ENCODE measurements at places on chromosomes 12 and 14.

DNA sequence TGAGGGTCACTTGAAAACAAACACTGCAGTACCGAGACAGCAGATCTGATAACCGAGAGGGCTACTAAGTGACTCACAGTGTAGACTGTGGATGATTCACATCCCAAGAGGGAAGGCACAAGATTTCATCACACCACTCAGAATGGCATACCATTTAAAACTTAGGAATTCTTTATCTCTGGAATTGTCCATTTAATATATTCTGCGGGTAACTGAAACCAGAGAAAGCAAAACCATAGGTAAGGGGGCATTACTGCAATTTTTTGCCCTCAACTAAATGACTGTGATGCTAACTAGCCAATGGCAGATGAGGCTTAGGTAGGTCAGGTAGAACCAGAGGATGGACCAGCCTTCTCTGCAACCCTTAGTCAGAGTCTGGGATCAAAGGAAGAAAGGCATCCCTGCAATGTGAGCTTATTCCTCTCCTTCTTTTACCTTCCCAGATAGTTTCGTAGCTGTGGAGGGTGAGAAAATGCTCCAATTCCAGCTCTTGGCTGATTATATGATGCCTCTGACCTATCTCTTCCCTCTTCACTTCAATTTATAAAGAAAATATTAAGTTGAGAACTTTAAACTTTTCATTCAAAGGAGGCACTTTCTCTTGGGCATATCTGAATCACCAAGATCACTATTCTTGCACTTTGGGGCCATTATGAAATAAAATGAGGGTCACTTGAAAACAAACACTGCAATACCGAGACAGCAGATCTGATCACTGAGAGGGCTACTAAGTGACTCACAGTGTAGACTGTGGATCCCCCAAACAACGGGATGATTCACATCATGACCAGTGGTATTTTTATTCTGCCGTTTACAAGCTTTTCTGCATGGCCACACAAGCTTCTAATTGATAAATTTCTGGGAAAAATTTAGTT is 6.8 kb downstream of the ART4 start:
- DNase-seq, result peak; percentile 51

GRCh38 chr14:51448831-51449670 is 202.7 kb upstream of the FRMD6 start:
- DNase-seq, result no peak

DNA sequence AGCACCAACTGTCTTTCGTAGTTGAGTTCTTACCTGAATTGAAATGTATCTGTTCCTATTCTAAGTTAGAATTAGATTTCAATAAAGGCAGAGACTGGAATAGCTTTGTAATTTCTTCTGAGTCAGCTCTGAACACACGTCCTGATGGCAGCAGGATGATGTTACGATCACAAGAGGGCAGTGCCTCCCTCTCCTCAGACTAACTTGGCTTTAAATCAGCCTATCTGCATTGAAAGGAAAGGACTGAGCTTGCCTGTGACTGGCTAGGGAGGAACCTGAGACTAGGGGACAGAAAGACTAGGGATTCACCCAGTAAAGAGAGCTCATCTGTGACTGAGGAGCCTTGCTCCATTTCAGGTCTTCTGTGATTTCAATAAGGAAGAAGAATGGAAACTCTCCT is 323.7 kb upstream of the OR4E1 start:
- DNase-seq, result peak; percentile 77

- no peak for DNase-seq
Observed at GRCh38 chr14:91606851-91607250, 96.7 kb upstream of the PPP4R3A start.

DNA sequence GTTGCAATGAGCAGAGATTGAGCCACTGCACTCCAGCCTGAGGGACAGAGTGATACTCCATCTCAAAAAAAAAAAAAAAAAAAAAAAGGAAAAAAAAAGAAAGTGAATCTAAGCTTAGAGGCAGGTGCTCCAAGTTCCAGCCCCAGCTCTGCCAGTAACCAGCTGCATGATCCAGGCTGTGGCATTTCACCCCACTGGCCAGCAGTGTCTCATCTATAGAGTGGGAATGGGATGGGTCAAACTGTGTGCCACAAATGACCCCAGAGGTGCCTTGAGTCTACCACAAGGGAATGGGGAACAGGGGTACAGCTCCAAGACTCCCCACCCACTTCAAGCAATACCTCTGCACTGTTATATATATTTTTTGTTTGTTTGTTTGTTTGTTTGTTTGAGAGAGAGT is 5.0 kb downstream of the PLEKHD1 start:
- no peak for DNase-seq

DNA sequence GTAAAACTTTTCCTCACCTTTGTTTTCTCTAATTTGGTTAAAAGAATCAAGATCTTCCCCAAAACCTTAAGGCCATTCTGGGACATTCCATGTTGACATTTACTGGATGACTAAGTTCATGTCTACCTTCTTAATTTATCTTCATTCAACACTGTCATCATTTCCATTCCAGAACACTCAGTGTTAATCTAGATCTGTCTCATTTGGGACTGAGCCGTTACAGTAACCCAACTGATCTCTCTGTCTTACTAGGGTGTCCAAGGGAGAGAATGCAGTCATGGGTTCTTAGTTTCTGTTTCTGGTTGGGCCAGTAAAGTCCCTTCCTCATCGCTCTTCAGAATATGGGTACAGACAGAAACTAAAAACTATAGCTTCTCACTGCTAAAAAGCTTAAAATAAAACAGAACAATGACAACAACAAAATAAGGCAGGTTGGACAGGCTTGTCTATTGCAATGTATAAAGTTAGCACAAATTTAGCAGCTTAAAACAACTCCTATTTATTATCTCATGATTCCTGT is 144.8 kb downstream of the ASCL1 start:
- DNase-seq, result no peak

DNA sequence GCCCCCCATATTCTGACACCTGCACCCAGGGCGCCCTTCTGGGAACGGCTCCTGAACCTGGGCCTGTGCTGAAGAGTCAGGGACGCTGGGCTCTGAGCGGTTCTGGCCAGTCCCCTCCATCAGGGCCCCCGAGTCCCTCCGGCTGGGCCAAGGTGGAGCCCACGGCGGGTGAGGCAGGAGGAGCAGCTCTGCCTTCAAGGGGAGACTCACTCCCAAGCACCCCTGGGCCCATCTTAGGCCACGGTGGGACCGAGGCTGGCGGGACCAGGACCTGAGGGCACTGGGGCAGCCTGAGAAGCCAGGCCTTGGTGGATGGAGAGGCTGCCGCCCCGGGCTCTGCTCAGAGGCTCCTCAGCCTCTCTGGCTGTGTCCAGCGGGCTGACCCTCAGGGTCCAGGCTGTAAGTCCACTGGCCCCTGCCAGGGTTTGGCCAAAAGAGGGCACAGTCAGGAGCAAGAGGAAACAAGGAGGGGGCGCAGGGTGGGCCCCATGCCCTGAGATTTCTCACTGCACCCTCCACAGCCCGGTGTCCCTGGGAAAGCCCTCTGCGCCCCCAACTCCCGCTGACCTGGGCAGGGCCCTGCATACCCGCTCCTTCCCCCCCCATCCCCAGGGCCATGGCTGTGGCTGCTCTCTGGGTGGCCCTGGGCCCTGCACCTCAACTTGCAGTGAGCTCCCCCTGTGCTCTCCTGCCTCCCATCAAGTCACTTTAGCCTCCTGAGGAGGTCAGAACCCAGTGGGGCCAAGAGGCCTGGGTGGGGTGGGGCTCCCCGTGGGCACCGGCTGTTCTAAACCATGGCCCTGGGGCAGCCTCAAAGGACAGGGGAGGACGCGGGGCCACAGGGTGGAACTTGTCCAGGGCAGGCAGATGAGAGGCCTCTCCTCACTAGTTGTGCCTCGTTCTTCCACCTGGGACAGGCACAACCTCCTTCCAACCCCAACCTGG is 266.4 kb upstream of the SFSWAP start:
- no peak for DNase-seq

DNA sequence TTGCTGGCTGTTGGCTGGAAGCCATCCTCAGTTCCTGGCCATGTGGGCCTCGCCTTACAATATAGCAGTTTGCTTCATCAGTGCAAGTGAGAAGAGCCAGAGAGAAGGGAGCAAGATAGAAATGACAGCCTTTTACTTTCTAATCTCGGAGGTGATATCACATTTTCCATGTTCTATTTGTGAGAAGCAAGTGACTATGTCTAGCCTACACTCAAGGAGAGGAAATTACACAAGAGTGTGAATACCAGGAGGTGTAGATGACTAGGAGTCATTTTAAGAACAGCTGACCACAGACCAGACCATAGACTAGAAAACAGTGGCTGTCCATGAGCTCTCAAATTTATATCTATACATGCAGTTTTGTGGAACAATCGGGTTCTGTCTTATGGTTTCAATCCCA is 163.0 kb upstream of the NRXN3 start:
- no peak for DNase-seq

DNA sequence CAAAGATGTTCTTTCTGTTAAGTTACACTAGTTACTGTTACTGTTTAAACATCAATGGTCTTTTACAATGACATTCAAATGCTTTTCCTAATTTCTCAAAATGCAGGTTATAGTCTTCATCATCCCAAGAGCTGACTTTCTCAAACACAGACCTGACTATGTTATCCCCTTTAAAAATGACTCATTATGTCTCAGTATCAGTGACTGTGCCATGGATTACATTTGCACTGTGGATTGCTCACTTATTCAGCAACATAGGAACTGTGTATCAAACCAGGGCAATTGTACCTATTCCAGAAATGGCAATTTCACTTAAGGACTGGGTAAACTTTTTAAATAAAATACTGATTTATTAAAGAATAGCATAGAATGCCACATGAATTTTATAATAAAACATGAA is 630.2 kb upstream of the NOVA1 start:
- DNase-seq, result no peak

GRCh38 chr12:55822228-55822627 is 4.4 kb downstream of the ORMDL2 start:
- DNase-seq, result peak; percentile 38

DNA sequence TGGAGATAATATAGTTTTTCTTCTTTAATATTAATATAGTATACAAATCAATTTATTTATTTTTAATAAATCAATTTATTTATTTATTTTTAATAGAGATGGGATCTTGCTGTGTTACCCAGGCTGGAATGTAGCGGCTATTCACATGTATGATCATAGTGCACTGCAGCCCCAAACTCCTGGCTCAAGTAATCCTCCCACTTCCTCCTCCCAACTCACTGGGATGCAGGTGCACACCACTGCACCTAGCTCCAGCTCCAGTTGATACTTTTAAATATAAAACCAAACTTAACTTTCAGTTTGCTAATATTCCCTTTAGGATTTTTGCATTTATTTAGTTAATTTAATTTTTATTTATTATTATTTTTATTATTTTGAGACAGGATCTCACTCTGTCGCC is 8.6 kb downstream of the GOLGA5 start:
- DNase-seq, result no peak

GRCh38 chr12:97142737-97143410 is 235.8 kb downstream of the NEDD1 start:
- no peak for DNase-seq

GRCh38 chr12:116006141-116006540 is 271.4 kb downstream of the MED13L start:
- no peak for DNase-seq

- DNase-seq, result no peak
Observed at GRCh38 chr14:97106609-97107008, 309.4 kb downstream of the VRK1 start.

- no peak for DNase-seq
Observed at GRCh38 chr14:26794731-26795130, 196.9 kb upstream of the NOVA1 start.

- DNase-seq, result no peak
Observed at GRCh38 chr14:59213368-59214315, 25.2 kb downstream of the DAAM1 start.

DNA sequence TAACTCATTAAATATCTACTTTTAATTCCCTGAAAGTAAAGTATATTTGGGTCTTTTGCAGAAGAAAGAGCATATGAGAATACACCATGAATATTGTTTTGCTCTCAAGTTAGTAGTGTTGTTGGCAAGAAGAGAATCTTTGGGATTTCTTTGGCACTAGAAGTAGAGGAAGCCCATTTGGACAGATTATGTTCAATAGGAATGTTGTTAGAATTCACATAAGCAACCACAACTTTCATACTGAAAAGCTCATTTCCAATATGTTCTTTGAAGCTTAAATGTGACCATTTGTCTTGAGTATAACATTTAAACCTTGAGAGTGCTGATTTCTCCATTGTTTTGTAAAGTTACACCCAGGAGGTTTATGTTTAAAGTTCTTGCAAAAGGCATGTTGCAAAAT is 37.6 kb downstream of the PLEKHG7 start:
- no peak for DNase-seq

DNA sequence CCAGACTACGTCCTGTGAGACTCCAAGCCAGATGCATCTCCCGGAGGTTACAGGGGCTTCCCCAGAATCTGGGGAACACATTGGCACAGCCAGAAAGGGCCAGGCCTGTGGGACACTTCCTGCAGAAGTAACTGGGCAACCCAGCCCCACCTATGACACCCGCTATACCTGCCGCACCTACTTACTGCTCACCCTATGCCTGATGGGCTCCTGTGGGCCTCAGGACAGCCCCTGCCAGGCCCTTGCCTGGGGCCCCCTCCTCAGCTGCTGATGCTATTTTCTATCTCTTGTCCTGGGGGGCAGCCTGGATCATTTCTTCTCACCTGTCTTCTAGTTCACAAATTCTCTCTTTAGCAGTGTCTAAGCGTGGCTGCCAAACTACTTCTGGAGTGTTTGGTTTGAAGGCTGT is 28.7 kb downstream of the JAG2 start:
- DNase-seq, result no peak

DNA sequence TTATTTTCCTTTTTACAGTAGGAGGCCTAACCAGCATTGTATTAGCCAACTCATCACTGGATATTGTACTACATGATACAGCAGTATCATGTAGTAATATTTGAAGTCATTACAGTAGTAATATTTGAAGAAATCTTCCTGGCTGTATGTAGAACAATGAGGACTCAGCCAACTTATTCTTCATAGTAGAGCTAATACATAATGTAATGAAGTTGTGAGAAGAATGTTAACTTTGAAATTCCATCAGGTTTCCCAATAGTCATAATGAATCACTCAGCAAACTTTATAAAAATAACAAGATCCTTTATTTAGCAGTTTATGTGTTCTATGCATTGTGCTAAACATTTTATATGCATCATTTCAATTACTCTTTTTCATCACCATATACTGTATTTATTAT is 61.8 kb downstream of the LRRK2 start:
- no peak for DNase-seq

- DNase-seq, result no peak
Observed at GRCh38 chr14:31484754-31485153, 3.1 kb downstream of the GPR33 start.

DNA sequence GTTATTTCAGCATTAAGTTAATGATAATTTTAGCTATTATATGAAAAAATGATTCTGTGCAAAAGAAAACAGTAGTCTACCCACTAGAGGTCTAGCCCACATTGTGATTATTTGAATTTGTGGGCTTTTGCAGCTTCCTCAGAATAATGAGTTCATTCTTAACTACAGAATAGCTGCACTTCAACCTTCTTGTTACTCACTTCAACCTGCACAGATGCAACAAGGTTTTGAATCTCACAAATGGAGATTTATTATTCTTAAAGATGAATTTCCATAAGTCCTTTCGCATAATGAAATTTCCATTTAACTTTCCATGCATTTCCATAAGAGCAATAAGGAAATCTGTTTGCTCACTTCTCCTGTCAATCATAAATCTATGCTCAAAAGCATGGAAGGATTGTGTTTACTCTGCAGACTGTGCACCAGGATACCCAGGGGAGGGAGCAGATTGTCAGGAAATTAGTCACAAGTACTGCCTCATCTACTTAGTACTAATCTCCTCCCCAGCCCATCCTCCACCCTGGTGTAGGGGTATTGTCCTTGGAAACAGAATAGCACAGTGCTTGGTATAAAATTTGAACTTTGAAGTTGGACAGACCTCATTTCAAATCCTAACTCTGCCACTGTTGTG is 24.1 kb downstream of the PTGER2 start:
- no peak for DNase-seq
